ENCODE measurements at places on chromosomes 2 and 18. TPM values are rescaled to one million over a fixed set of nuclear protein-coding genes. Genes with fewer than 3 reads are reported as not detected.

- no peak for DNase-seq
Observed at GRCh38 chr18:51188024-51188701, 9.3 kb downstream of the MEX3C start.

Gene DTNA
- 74.3 TPM for total RNA-seq

Gene UGT1A3
- total RNA-seq, result not detected

DNA sequence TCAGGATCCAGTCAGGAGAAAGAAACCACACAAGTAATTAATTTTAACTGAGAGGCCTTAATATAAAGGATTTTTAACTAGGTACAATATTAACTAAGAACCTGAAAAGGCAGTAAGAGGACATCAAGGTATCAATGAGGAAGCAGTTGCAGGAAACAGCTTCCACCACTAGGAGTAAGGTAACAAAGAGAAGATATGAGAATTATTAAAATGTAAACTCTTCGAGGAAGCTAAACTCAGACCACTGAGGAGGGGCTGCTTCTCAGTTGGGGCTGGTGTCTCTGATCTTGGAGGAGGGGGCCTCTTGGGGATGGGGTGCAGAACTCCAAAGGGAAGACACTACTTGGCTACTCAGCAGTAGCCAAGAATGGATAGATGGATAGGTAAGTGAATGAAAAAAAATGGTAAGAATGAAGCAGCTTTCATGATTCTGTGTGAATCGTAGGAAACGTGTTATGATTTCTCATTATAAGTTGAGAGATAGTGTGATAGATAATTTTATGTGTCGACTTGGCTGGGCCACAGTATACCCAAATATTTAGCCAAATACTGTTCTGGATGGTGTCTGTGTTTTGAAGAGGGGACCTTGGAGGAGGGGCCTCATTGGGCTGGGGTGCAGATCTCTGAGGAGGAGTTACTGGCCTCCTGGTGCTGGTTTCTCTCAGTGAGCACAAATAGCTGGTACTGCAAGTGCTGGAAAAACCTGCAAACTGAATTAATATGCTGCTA, 547.7 kb upstream of the LRRTM1 start:
- no peak for DNase-seq

Gene DSG1
- not detected for total RNA-seq

All from myocyte (in vitro differentiated cells).